ENCODE measurements at places on chromosomes 11 and 22.

DNA sequence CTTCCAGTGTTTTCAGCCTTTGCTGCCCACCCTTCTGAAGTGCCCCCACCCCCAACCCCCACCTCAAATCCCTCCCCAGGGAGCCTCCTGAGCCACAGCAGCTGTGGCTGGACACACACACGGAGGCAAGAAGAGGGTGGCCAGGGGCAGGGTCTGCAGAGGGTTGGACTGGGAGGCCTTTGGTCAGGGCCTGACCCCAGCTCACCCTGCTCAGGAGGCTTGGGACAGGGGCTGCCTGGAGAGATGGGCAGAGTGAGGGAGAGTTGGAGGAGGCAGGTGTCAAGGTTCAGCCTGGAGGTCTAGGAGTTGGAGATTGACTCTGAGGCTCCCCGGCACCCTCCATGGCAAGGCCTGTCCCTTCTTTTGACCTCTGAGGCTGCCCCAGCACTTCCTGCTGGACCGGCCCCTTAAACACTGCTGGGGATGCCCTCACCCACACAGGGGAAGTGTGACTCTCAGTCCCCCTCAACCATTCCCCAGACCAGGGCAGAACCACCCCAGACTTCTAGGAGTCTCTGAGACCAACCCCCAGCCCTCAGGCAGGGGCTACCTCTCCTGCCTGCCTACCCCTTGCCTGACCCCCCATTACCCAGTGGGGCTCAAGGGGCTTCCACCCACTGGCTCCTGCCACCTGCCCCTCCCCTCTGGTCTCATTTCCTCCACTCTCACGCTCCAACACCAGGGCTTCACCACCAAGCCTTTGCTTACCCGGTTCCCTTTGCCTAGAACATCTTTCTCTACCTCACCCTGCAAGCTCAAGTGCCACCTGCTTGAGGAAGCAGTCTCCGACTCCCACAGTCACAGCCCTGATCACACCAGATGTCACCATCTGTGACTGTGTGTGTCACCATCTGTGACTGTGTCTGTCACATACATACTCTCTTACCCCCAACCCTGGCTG, 8.6 kb downstream of the ARAP1 start:
- DNase-seq: no peak

GRCh38 chr11:74970852-74971395, 17.8 kb upstream of the NEU3 start:
- no peak for DNase-seq

- DNase-seq: no peak
Observed at GRCh38 chr22:44091021-44091721, 67.1 kb downstream of the PARVB start.

- DNase-seq: no peak
Observed at GRCh38 chr11:95827696-95828095, 37.4 kb downstream of the CEP57 start.

GRCh38 chr11:104645261-104646222, 252.7 kb downstream of the CASP12 start:
- DNase-seq: no peak

DNA sequence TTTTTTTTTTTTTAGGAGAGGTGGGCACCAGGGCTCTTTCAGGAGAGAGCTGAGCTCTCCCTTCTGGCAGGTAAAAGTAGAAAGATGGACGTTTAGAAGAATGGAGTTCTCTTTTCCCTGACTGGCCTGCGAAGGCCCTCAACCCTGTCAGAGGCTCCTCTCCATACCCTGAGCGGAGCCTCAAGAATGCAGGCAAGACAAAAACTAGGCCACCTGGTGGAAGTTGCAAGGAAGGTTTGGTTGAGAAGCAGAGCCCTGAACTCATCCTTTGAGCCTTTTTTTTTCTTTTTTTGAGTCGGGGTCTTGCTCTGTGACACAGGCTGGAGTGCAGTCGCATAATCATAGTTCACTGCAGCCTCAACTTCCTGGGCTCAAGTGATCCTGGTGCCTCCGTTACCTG, 1.4 kb downstream of the OTOG start:
- DNase-seq: no peak

DNA sequence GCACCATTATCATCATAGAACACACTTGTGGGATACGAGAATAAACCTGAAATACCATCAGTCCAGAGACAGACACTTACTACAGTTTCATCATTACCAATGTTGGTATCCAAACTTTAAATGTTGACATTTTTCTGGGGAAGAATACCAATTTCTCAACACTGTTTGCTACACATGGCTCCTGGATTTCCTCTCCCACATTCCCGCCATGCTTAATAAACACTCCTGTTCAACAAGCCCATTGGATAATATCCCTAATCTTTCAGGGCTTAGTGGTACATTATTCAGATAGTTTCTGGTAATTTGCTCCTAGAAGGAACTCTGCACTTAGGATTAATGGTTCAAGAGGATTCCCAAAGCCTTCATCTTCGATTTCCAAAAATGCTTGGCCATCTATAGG, 48.2 kb downstream of the CSF2RB start:
- no peak for DNase-seq

DNA sequence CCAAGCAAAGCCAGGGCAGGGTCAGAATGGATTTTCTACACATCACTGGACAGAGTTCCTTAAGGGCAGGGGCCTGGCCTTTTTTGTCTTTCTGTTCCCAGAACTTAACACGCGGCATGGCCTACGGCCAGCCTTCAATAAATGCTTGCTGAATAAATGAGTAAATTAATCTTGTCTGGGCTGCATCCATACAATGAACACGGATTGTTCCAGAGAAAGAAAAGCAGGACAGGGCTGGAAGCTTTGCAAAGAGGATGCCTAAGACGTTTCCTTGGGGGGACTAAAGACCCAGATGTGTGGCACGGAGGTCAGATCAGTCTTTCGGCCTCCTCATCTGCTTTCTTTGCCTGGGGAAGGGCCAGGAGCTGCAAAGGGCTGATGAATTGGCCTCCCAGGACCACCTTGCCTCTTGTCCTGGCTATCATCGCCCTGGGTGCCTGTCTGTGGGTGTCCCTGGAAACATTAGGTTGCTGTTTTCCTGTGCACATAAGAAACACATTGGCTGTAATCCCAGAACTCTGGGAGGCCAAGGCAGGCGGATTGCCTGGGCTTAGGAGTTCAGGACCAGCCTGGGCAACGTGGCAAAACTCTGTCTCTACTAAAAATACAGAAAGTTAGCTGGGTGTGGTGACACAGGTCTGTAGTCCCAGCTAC, 20.8 kb upstream of the RFPL3 start:
- DNase-seq: no peak

GRCh38 chr11:64355078-64355940, 3.7 kb upstream of the RPS6KA4 start:
- no peak for DNase-seq

GRCh38 chr22:46701262-46701661, 36.8 kb downstream of the CERK start:
- DNase-seq: no peak

- no peak for DNase-seq
Observed at GRCh38 chr11:68843703-68844312, 2.1 kb upstream of the CPT1A start.

DNA sequence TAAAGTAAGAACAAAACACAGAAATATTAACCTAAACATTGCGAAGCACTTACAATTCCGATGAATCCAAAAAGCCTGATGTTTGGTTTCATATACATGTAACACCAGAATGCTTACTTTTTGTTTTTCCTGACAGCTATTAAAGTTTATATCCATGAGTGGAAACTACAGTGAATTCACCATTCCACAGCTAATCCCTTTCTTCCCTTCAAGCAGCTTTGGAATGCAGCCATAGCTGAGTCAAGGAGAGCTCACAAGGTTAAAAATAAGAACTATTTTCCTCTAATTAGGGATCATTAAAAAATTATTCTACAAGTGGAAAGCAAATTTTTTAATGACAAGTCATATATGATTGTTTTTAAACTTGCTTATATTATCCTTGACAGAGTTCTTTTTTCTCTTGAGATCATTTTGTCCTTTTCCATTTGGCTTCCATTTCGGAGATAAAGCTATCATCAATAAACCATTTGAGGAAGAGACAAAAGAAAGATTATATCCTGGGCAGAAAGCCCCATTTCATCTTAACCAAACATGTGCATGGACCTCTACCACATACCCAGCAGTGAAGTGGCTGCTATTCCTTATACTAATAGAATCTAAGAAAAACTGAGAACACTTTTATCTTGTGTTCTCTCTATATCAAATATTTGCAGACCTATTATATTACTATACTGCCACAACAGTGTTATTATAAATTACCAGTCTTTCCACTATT, 19.7 kb upstream of the FIBIN start:
- DNase-seq: no peak

- no peak for DNase-seq
Observed at GRCh38 chr22:37638391-37639069, 939 bp upstream of the SH3BP1 start.

- DNase-seq: no peak
Observed at GRCh38 chr22:43995057-43995685, 28.9 kb upstream of the PARVB start.

DNA sequence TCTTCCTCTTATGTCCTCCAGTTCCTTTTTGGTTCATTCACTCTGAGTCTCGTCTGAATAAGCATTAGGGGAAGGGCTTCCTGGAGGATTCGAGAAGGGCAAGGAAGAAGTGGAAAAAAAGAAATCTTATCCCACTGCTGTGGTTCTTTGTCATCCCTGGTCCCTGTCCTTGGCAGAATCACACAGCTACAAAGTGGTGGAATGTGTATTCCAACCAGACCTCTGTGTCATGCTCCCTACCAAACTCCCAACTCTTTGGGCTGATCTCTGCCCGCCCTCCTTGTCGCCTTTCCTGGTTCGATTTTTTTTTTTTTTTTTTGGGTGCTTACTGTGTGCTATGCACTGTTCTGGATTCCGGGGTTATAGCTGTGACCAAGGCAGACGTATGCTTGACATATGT, 61.0 kb downstream of the TEAD1 start:
- no peak for DNase-seq

GRCh38 chr11:56898856-56899255, 89.9 kb upstream of the OR5AK2 start:
- DNase-seq: no peak

GRCh38 chr11:19924311-19924710, 211.7 kb downstream of the NAV2 start:
- DNase-seq: no peak

- no peak for DNase-seq
Observed at GRCh38 chr11:66718320-66718971, 10.6 kb downstream of the SPTBN2 start.

Measured in cortex of kidney (tissue), 1 donor.